ENCODE measurements at places on chromosomes 12 and 14. TPM values are rescaled to one million over a fixed set of nuclear protein-coding genes. Genes with fewer than 3 reads are reported as not detected.

GRCh38 chr14:68679746-68680467 is 113.0 kb downstream of the ZFP36L1 start:
- no peak for DNase-seq

GRCh38 chr12:89427508-89428156 is 75.3 kb upstream of the DUSP6 start:
- no peak for DNase-seq

- no peak for DNase-seq
Observed at GRCh38 chr14:29846339-29847055, 81.2 kb downstream of the PRKD1 start.

DNA sequence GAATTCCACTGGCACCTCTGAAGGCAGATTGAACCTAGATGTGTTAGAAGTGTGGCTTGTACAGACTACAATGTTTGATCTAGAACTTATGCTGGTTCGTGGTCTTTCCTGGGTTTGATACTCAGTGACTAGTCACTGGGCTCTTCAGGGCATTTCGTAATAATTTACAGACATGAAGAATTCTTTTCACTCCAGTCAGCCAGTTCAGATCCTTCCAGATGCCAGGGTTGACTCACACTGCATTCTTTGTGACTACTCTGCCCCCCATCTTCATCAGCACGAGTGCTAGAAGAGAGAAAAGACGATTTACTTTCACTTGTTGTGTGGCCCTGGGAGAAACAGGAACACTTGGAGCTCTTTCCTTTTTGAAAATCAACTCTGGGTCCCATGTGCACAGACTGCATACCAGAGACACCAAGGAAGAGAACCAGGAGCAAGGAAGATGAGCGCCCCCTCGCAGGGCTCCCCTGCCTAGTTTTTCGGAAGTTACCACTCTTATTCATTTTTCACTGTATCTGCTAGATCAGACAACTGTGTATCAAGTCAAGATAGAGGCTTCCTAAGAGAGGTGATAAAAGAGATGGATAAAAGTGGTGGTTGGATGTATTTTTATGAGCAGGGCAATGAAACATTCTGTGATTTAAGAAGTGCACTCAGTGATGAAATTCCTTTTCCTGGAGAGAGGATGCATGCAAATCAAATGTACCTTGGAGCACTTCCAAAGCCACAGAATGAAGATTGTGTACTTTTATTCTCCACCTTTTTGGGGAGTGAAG is 33.5 kb upstream of the EVL start:
- DNase-seq, result peak; percentile 23

The P3H3 gene
- total RNA-seq, result 1.6 TPM

The LIN7A gene
- 4.1 TPM for total RNA-seq

DNA sequence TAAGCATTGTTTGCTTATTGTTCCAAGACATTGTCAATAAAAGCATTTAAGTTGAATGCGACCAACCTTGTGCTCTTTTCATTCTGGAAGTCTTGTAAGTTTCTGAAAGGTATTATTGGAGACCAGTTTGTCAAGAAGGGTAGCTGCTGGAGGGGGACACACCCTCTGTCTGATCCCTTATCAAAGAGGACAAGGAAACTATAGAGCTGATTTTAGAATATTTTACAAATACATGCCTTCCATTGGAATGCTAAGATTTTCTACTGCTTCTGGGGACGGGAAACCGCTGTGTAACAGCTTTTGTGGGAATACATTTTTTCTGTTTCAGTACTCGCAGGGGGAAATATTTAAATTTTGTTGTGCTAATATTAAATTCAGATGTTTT is 3.5 kb downstream of the FOS start:
- DNase-seq, result no peak

DNA sequence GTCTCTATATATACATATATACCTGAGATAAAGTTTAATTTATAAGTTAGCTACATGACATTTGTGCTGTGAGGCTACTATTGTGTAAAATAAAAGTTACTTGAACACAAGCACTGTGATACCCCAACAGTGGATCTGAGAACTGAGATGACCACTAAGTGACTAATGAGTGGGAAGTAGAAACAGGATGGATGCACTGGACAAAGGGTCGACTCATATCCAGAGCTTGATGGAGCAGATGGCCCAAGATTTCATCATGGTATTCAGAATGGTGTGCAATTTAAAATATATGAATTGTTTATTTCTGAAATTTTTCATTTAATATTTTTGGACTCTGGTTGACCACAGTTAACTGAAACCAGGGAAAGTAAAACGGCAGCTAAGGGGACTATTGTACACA is 908.6 kb upstream of the MDGA2 start:
- no peak for DNase-seq

DNA sequence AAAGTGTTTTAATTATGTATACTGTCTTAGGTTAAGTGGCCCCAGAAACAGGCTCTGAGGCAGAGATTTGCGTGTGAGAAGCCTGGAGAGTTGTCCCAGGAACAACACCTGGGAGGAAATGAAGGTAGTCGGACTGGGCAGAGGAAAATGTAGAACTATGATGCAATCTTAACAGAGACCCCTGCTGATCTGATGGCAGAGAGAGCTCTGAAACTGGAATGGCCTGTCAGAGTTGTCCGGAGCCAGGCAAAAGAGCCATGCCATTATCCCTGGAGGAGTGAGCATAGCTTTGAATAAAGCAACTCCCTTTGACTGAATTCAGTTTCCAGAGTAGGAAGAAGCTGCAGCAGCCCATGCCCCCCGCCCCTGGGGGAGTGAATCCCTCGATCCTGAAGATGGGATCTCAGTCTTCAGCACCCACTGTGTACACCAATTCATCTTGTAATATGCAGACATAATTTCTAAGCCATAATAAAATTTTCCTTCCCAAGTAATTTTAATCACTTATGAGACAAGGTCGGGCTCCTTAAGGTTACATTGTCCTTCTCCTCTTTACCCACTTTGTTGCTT is 264.8 kb downstream of the PDZRN4 start:
- no peak for DNase-seq

GRCh38 chr12:41289501-41289900 is 101.4 kb downstream of the PDZRN4 start:
- DNase-seq, result no peak

GRCh38 chr12:51242120-51242519 is 3.5 kb downstream of the DAZAP2 start:
- no peak for DNase-seq

GRCh38 chr14:99754141-99755067 is 38.8 kb upstream of the EML1 start:
- DNase-seq, result no peak

DNA sequence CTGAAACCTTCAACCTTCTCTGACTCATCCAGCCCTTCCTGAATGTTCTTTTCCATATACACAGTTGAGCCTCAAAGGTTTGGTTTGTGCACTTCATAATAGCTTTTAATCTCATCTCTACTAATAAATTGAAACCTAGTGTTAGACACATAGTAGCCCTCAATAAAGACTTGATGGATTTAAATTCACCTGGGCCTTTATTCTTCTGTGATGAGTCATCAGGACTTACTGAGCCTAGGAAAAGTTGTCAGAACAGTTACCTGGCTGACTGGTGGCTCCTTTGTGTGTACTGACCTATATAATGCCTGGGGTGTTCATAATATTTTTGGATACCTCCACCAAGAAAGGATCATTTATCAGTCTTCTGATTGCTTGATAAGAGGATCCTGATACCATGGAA is 86.4 kb upstream of the NTF3 start:
- no peak for DNase-seq

The TBX5 gene
- total RNA-seq, result not detected

DNA sequence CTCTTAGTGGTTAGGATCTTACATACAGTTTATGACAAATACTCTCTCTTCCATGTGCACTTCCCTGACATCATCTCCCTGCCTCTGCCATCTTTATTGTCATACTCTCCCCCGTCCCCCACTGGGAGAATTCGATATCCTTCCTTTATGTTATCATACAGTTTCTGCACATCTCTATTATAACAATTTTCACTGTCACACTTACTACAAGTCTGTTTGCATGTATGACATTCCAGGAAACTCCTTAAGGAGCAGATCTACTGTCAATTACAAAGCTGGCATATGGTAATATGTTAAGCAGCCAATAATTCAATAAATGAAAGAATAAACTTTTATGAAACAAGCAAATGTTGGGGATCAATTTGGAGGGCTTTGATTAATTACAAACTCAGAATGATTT is 91.1 kb downstream of the KCNH5 start:
- DNase-seq, result no peak

DNA sequence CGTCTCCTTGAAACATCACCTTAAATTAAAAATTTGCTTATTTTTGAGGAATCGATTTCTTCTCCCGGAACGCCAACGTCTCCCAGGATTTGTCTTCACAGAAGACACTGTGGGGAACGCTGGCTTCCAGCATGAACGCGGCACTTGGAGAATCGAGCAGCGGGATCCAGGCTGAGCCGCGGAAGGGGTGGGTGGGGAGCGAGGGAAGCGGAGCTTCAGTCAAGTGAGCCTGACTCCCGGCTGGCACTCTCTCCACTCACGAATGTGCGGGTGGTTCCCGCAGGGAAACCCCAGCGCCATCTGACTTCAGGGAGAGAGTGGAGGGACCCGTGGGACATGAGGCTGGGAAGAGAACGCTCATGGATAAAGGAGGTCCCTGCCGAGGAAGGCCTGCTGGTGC is 506.0 kb upstream of the TMEM132C start:
- DNase-seq, result no peak

DNA sequence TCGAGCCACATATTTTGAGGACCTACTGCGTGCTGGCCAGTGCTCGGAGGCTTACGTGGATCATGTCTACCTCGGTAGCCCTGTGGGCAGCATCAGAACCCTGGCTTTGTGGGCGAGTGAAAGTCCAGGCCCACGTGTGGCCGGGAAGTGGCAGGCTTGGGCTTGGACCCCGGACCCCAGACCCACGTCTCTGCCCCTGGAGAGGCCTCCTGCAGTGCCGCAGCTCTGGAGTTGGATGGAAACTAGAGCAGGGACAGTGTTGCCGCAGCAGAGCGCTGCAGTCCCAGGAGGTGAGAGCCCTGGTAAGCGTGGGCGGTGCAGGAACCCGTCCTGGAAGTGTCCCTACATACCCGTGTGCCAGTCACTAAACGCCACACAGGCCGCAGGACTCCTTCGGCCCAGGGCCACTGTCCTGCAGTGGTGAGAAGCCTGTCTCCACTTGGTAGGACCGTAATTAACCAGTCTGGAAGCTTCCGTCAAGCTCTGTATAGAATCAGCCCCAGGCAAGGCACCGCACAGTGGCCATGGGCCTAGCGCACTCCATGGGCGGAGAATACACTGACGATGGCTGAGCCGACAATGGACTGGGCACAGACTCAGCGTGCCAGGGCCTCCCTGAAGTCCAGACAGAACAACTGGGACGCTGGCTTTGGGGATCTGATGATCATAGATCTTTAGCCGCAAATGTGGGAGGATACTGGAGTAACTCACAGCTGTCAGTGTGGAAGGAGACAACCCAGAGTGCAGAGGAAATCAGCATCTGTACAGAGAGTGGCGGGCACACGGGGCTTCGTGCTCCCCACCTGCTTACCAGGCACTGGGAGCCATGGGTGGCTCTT is 219.5 kb downstream of the KIF26A start:
- no peak for DNase-seq

DNA sequence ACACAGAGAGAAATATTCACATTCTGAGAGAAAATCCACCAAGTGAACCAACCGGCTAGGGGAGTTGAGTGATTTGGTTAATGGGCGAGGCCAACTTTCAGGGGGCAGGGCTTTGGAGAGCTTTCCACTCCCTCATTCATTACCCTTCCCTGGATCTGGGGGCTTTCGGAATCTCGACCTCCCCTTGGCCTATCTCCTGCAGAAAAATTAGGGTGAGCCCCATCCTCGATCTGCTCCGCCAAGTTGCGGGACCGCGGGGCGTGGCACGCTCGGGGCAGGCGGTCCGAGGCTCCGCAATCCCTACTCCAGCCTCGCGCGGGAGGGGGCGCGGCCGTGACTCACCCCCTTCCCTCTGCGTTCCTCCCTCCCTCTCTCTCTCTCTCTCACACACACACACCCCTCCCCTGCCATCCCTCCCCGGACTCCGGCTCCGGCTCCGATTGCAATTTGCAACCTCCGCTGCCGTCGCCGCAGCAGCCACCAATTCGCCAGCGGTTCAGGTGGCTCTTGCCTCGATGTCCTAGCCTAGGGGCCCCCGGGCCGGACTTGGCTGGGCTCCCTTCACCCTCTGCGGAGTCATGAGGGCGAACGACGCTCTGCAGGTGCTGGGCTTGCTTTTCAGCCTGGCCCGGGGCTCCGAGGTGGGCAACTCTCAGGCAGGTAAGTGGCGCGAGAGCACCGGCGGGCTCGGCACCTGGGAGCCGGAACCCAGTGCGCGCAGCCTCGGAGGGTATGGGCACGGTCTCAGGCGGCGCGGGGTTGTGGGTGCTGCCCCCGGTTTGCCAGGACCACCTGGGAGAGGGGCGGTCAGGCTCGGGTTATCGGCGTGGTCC is at the start of gene ERBB3:
TSS of gene ERBB3 (plus strand) at position 443 of the 833 bp plus-strand sequence. CDS start at position 579, 136 bp downstream.
- peak; percentile 88 for DNase-seq

DNA sequence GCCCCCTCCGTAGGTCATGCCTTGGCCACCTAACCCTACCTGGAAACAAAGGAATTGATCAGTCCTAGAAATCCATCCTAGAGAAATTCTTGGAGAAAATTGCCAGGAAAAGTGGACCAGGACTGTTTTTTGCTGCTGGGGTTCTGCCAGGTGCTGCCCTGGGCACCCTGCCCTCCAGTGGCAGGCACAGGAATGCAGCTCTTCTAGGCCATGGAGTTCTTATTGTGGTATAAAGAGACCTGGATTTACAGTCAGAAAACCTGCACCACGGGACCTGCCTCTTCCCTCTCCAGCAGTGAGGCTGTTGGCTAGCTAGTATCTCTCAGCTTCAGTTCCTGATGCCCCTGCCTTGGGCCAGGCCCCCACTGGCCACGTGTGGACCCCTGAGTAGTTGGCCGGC is 59.7 kb downstream of the SLC24A4 start:
- DNase-seq, result peak; percentile 10

DNA sequence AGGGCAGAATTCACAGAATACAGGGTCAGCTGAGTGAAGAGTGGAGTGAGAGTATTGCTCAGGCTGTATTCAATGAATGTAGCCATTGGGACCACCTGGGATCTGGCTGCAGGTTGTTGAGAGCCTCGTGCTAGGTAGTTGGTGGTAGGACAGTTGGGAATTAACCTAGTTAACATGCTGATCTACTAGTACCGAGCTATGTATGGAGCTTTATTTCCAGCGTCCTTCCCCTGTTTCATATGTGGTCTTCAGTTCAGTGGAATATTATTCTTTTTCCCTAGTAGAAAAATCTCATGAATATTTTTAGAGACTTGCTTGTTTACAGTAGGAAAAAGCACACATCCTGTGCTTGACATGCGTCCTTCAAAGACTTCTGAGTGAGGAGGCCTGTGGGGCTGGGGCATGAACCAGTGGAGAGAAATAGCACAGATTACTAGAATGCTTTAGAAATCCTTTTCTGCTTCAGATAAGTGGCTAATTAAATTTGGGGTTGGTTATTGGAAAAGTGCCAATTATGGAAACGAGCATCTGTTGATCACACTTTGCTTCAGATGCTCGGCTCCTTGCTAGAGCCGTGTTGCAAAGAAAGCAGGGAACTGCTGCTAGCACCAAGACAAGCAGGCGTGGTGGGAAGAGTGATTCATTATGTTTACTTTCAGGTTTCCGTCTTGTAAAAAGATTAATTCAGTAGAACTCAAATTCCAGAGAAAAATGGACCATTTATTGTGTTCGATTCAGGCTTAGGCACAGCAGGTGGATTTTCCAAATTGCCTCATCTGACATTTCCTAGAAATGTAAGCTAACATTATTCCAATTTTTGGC is 53.6 kb downstream of the ARF6 start:
- no peak for DNase-seq

- DNase-seq, result no peak
Observed at GRCh38 chr14:59305836-59306555, 117.5 kb downstream of the DAAM1 start.

- DNase-seq, result no peak
Observed at GRCh38 chr14:22423958-22424357, 165.1 kb downstream of the DAD1 start.

The LRTM2 gene
- total RNA-seq, result not detected
